ENCODE measurements at places on chromosomes 13 and 19.

GRCh38 chr19:35718345-35719041, 690 bp downstream of the KMT2B start:
- peak; percentile 63 for DNase-seq

DNA sequence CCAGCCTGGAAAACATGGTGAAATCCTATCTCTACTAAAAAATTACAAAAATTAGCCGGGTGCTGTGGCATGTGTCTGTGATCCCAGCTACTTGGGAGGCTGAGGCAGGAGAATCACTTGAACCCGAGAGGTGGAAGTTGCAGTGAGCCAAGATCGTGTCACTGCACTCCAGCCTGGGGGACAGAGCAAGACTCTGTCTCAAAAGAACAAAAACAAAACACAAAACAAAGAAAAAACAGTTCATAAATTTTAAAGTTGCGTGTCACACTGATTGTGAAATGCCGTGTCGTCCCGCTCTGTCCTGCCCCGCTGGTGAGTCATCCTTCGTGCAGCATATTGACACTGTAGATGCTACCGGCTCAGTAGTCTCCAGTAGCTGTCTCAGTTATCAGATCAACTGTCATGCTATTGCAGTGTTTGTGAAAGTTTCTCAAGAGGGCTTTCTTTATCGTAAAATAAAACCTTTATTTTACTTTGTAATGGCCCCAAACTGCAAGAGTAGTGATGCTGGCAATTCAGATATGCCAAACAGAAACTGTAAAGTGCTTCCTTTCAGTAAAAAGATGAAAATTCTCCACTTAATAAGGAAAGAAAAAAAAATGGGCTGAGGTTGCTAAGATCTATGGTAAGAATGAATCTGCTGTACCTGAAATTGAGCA, 36.4 kb upstream of the IGFL1 start:
- peak; percentile 80 for DNase-seq

- peak; percentile 77 for DNase-seq
Measured at GRCh38 chr19:2166741-2167738, 3.3 kb downstream of the DOT1L start.

- no peak for DNase-seq
Measured at GRCh38 chr13:46783504-46783903, 13.5 kb downstream of the ESD start.

- no peak for DNase-seq
Measured at GRCh38 chr19:6774821-6775707, 2.6 kb downstream of the VAV1 start.

DNA sequence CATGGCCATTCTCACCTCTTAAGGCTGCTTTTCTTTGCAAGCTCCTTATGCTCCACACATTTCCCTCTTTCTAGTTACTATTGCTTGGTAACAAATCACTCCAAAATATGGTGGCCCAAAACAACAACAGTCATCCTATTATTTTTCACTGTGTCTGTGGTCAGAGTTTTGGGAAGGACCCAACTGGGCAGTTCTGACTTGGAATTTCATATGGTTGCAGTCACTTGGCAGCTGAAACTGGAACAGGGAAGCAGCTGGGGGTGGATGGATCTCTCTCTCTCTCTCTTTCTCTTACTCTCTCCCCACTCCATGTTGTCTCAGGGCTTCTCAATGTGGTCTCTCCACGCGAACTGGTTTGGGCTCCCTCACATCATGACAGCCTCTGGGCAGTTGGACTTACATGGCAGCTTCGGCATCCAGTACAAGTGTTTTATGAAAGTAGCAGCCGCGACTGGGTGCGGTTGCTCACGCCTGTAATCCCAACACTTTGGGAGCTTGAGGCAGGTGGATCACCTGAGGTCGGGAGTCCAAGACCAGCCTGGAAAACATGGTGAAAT, 39.6 kb downstream of the NUMBL start:
- DNase-seq = peak; percentile 48

DNA sequence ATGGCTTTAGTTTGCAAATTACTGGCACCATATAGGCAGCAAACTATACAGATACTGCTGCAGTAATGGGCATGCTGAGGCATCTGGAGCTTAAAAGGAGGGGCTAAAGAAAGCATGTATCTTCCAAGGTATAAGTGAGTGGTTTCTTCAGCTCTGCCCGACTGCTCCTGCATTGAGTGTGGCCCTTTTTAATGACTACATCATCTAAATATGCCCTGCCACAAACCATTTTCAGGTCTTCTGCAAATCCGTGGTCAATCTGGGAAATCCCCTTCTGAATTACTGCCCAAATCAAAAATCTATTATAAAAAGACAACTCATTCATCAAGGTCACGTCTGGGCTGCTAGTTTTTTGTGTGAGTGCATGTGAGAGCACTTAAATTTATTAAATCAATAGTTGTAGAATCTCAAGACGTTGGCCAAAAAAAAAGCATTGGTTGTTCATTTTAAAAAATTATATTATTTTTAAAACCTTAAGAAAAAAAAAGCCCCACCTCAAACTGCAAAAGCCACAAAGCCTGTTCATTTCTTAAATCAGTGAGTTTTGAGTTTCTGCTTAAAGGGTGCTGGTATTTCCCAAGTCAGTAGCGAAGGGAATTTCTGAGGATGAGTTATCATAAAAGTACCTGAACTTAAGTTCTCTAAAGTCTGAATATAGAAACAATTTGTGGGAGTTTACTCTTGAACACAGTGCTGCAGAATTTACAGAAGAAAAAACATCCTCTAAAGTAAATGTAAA, 16.3 kb downstream of the LCP1 start:
- DNase-seq = no peak

DNA sequence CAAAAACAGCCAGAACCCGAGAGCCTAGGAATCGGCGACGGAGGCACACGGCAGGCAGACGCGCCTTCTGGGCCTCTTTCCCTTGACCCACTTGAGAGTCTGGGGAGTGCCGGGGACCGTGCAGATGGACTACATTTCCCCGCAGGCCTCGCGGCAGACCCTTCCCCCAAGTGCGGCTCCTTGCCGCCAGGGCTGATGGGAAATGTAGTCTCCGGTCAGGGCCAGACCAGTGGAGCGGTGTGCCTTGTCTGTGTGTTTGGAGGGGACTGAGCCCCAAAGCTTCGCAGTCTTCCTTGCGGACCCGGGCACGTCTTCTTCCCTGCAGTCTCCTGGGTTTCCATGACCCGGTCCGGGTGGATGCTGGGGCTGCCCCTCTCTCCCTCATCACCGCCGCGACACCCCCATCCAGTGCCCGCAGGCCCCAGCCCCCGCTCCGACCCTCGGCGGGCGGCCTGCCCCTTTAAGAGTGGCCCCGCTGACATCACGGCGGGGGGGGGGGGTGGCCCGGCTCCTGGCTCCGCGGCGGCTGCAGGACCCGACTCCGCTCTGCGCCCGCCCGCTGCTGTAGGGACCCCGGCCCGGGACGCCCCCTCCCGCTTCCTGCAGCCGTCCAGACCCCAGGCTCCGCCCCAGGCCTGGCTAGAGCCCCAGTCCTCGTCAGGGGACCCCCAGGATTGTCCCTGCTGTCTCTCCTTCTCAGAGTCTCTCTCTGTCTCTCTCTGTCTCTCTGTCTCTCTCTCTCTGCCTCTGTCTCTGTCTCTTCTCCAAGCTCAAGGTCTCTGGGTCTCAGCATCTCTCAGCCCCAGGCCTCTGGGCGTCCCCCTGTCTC, 758 bp upstream of the CACNG7 start:
- DNase-seq = peak; percentile 67

- no peak for DNase-seq
Measured at GRCh38 chr13:46082324-46082723, 22.5 kb downstream of the CPB2 start.

DNA sequence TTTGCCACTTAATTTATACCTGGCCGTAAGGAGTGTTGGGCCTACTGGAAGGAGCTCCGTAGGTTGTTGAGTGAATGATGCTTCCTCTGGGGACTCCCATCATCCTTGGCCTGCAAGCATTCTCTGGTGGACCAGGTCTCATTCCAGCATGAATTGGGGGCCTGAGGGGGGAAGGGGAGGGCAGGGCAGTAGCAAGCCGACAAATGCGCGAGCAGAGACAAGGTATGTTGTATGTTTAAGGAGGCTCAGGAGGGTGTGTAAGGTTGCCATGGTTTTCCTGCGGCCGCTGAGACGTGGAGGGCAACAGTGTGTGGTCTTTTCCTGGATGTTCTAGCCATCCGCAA, 749 bp downstream of the ZNF264 start:
- DNase-seq = peak; percentile 17

DNA sequence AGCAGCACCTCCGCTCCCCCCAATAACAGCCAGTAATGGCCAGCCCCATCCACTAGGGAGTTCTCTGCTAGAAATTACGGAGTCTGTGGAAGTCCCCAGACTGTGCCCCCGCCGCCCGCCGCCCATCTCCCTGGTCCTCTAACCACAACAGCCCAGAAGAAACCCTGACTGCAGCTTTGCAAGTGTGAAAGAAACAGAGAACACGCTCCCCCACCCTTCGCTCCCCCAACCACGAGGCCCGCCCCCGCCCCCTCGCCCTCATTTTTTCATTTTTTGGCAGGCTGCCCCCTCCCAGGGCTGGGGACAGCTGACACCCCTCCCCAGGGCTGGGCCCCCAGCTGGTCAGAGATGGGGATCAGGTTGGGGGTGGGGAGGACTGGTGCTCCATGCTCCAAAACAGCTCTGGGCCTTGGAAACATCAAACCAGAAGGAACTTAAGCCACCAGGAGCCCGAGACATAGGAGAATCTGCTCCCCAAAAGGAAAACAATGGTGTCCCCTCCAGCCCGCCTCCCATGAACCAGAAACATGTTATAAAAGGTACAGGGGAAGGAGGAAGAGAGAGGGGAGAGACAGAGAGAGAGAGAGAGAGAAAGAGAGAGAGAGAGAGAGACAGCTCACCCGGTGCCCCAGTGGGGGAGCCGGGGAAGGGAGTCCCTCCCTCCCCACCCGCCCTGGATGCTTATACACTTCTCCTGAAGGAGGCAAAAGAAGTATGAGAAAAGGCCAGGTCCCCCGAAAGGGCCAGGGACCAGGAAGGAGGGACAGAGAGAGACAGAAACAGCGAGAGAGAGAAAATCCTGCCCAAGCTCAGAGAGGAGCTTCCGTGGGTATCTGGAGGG, 29.8 kb upstream of the ASF1B start:
- no peak for DNase-seq

GRCh38 chr13:98784666-98785065, 32.2 kb upstream of the SLC15A1 start:
- DNase-seq = no peak

DNA sequence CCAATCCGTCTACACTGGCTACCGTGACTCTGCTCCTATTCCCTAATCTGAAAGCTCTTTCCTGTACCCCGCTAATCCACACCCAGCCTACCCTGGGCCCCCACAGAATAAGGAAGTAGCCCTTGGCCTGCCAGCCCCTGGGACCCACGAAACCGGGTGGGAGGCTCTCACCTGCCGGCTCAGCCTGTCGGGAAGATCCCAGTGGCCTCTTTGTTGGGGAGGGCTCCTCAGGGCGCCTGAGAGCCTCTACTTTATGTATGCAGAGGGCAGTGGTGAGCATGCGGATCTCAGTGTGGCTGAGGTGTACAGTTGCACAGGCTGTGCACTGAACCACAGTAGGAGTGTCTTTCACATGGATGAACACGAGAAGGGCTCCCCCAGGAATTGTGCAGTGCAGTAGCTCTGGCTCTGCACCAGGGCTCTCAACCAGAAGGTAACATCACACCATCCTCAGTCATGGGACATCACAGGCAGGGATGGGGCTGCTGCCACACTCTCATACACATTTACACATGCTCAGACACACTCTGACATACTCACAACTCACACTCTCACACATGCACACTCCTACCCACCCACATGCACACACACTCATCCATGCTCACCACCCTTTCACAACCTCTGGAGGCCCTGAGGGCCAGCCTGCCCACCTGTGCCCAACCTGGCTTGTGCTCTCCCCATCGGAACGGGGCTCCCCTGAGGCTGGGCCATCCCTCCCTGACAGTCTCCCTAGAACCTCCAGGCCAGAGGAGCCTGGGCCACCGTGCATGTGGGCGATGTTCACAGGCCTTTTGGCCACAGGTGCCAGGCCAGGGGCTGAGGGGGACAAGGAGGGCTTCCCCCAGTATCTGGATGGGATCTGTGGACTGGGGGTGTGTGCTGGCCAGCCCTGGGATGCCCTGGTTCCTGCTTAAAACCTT, 135.0 kb downstream of the URI1 start:
- no peak for DNase-seq

DNA sequence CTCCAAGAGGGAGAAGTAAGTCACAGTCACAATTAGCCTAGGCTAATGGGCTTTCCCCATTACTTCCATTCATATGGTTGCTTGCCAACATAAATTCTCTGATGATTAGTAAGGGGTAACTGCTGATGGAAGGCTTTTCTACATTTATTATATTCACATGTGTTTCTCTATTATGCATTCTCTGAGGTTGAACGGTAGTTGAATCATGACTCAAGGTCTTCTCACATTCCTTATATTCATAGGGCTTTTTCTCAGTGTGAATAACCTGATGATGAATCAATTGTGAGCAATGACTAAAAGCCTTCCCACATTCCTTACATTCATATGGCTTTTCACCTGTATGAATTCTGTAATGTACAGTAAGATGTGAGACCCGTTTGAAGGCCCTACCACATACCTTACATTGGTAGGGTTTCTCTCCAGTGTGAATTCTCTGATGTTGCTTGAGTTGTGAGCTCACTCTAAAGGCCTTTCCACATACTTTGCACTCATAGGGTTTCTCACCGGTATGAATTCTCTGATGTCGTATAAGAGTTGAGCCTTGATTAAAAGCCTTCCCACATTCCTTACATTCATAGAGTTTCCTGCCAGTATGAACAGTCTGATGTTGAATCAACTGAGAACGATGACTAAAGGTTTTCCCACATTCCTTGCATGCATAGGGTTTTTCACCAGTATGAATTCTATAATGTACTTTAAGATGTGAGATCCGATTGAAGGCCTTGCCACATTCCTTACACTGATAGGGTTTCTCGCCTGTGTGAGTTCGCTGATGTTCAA, 9.3 kb downstream of the ZNF582 start:
- no peak for DNase-seq

DNA sequence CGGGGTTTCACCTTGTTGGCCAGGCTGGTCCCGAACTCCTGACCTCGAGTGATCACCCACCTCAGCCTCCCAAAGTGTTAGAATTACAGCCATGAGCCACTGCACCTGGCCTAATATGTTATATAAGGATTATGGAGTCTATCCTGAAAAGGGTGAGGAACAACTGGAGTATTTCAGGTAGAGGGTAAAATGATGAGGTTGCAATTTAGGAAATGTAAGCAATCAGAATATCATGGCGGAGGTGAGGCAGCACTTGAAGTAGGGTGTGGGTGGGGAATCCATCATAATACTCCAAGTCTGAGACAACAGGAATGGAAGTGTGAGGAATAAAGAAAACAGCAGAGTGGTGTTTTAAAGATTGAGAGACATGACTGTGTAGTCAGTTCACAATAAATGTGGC, 582.2 kb downstream of the FGF9 start:
- DNase-seq = no peak

DNA sequence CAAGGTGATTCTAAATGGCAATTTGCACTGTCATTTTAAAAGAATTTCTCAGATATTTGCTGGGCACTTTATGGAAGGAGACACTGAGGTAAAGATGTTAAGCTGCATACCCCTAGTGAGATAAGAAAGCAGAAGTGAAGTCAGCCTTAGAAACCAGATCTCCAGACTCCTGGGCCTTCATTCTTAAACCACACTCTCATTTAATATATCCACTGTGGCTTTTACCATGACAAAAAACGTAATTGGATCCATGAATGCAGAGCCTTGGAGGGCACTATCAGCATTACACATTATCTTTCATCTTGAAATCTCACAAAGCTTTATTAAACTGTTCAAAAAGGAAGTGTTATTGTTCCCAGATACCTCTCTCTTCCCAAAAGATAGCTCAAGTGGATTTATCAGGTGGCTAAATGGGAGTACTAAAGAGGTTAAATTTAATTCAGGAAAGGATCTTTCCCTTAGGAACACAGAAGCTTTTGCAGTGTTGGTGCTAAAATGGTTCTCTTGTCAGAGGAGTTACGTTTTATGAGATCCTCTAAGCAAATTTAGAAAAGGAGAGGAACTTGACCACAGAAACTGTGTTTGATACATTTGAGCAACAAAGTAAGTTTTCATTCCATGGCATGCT, 1060.4 kb downstream of the EFNB2 start:
- DNase-seq = no peak

Data from hepatic stellate cell (primary cell).